ENCODE measurements at places on chromosomes 3 and 15. TPM values are rescaled to one million over a fixed set of nuclear protein-coding genes. Genes with fewer than 3 reads are reported as not detected.

The CXCR6 gene
- 0.29 TPM for polyA plus RNA-seq

- DNase-seq, result no peak
These were observed 24.2 kb upstream of the NR2F2 start for GRCh38 chr15:96306321-96306720.

DNA sequence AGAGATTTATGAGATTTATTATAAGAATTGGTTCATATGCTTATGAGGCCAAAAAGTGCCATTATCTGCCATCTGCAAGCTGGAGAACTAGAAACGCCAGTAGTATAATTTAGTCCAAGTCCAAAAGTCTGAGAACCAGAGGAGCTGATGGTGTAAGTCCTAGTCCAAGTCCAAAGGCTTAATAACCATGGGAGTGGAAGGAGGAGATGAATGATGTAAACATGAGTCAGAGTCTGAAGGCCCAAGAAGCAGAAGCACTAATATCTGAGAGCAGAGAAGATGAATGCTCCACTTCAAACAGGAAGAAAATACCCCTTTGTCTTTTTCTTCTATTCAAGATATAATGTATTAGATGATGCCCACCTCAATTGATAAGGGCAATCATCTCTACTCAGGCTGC is 185.7 kb downstream of the CGGBP1 start:
- DNase-seq, result no peak

DNA sequence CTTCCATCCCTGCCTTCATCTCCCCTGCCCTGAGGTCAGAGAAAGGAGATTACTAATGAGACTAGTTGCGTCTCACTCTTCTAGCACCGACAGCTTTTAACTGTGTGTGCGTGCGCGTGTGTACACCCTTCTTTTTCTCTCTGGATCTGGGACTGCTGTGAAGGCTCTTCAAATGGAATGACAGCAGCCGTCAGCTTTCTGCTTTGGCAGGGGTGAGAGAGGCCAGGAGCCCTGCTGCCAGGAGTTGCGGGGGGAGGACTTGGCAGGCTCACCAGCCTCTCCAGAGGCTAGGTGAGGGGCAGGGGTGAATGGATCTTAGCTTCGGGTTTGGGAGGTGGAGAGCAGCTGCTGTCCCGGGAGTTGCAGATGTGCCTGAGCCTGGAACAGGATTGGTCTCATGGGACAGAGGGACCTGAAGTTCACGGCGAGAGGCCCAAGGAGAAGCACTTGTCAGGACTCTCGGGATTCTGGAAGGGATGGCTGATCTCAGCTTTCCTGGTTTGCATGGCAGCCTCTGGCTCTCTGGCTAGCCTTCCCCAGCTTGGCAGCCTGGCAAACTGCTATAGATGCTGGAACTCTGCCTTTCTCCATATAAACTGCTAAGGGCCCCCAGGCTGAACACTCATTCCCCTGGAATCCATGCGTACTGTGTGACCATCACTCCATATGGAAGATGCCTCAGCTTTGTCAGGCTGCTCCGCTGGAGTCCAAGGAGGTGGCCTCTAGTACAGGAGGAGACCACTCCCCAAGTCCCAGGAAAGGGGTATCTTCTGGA is 16.6 kb downstream of the TEX264 start:
- DNase-seq, result no peak

DNA sequence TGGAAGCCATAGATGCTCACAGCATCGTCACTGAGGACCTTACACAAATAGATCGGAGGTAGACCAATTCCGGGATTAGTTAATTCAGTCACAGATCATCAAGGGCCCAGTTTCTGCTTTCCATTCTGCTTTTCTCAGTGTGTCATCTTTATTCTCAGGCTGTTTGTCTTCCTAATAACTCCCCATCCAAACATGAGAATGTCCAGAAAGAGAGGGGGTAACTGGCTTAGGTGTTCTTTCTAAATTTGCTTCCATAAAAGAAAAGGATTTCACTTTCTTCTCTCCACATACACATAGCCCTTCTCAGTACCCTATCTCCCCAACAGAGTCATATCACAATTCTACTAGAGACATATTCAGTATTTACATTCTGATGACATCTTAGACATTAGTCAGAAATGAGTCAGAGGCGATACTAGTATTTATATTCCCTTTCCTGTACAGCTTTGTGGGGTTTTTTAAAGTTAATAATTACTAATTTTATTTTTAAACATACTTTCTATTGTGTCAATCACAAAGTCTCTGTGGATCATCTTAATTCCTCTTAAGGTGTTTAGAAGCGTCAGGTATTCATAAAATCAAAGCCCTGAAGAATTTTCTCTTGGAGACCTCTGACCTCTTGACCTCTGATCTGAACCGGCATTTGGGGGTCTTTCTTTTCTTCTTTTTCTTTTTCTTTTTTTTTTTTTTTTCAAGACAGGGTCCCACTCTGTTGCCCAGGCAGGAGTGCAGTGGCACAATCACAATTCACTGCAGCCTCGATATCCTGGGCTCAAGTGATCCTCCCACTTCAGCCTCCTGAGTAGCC is 24.3 kb upstream of the IL12A start:
- DNase-seq, result no peak

DNA sequence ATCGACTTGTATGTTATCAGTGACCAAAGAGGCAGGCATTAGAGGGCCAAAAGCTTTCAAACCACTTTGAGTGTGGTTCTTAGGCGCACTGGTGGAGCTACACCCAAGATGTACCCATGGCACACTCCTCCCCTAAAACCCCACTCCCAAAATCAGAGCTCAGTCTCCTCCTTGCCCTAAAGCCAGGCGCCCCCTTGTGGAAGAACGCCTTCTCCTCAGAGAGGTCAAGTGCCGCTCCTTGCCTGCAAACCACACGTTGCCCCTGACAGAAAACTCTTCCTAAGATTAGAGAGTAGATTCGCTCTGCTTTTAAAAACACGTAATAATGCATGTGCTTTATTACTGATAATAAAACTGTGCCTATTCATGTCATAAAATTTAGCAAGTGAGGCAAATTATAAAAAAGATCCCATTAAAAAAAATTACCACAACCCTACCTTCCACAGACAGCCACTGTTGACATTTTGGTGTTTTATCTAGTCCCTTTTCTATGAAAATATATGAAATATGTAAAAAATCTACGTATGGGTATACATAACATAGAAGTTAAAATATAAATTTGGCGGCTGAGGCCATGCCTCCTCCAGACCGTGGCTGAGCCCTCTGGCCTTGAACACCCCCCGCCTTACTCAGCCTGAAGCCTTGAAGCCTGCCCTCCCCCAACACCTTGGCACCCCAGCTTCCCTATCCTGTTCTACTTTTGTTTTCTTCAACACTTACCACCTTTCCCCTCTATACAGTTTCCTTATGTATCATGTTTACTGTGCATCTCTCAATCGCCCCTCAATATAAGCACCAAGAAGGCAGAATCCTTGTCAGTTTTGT is 33.5 kb downstream of the BCL2L10 start:
- no peak for DNase-seq

DNA sequence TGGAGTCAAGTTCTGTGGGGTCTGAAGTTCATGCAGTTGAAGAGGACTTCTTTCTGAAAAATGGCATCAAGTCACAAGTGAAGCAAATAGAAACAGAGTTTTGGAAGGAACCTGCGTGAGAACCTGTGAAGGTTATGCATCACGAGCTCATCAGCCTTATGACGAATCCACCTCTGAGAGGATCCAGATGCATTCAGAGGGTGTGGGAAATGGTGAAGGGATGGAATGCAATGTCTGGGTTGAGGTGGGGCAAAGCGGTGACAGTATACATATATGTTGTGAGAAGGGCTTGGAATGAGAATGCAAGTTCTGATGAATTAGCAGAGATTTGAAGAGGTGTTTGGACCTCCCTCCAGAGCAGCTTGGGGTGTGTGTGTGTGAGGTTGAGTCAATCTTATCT is 382.1 kb upstream of the TBL1XR1 start:
- DNase-seq, result no peak
